GM04504 (cell line): ENCODE measurements at places on chromosomes 11 and 22.
A peak's percentile ranks its signal among the peaks of the same experiment; 100 is the strongest.

DNA sequence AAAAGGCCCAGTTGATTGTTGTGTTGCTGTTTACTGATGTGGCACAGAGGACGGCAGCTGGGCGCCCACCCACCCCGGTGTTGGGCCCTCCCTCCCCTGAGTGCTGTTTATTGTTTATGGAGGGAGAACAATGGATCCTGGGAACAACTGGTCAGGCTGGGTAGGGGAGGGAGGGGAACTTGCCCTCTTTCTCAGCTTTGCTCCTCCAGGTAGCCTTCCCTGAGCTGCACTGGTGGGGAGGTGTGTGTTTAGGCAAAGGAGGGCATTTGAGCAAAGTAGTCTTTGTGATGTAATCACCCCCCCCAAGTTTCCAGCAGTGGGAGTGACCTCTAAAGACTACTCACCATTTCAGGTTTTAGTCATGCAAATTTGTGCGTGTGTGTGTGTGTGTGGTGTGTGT, 1035.3 kb downstream of the NTM start:
- DNase-seq, result no peak

- no peak for DNase-seq
These were observed 33.9 kb downstream of the MMP20 start for GRCh38 chr11:102591160-102591718.

GRCh38 chr11:111011275-111011594, 234.3 kb upstream of the POU2AF2 start:
- DNase-seq, result no peak

GRCh38 chr11:45551191-45551713, 114.2 kb downstream of the CHST1 start:
- DNase-seq, result no peak

- DNase-seq, result peak; percentile 3
These were observed 2.5 kb downstream of the SMIM35 start for GRCh38 chr11:118084247-118084646.

GRCh38 chr11:130634961-130635473, 186.6 kb downstream of the ADAMTS15 start:
- DNase-seq, result peak; percentile 60
